H9 (cell line): ENCODE measurements at places on chromosomes 4 and X.

- DNase-seq = no peak
Measured at GRCh38 chr4:83214079-83214478, 70.5 kb downstream of the COQ2 start.

GRCh38 chr4:55312489-55313101 lies 33.4 kb upstream of the SRD5A3 start:
- DNase-seq = peak; percentile 54

DNA sequence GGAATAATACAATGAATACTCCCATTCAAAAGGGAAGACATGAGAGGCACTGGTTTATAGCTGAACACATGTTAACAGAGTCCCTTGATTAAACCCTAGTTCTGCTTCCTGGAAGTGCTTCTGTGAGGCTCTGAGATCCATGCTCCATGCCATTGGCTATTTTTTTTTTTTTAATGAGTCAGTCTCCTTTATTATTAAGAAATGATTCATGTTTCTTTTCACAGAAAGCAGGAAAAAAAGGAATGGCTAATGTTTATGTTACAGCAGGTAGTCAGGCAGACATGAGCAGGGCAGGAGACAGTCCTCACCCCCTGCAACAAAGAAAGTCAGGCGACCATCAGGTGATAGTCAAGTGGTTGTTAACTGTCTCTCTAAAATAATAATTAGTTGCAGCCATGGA lies 598.7 kb downstream of the EPHA5 start:
- DNase-seq = no peak

- no peak for DNase-seq
Measured at GRCh38 chrX:9899640-9900111, 67.5 kb upstream of the CLDN34 start.

DNA sequence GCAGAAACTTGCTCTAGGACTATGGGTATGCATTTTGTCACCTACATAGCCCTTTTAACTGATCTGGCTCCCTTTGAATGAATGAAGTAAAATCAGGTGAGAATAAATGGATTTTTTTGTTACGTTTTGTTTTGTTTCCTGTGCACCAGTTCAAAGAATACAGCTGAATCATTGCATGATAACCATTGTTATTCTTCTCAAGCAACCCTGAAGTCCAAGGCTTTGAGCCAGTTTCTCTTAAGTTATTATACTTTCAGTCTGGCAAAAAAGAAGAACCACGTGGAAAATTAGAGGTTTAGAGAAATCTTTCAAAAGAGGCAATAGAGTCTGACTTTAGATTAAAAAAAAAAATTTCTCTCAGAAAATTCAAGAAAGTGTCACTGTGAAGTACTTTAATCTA lies 398.6 kb upstream of the TECRL start:
- no peak for DNase-seq

GRCh38 chrX:113512700-113513395 lies 672.2 kb upstream of the AMOT start:
- DNase-seq = no peak

DNA sequence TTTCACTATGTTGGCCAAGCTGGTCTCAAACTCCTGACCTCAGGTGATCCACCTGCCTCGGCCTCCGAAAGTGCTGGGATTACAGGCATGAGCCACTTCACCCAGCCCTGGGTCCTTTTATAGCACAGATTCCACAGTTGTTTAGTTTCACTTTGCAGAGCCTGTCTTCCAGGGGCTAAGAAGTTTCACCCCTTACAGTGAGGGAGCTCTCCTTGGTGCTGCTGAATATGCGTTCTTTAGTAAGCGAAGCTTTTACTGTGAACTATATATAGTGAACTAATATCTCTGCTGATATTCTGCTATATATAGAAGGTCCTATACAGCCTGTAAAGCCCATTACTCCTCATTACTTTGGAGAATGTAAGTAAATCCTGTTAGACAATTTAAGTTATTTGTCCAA lies 4.2 kb downstream of the TCEAL6 start:
- no peak for DNase-seq

DNA sequence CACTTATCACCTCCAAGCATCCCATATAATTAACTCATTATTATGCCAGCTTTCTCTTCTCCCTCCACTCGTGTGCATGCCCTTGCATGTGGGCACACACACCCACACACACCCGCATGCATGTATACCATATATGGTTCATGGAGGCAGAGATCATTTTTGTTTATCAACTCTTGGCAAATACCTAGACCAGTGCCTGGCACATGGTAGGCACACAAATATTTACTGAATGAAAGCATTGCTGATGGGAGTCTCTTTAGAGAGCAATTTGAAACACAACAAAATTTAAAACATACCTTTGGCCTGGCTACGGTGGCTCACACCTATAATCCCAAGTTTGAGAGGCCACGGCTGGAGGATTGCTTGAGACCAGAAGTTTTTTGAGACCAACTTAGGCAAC lies 51.1 kb upstream of the SLC10A4 start:
- DNase-seq = no peak

DNA sequence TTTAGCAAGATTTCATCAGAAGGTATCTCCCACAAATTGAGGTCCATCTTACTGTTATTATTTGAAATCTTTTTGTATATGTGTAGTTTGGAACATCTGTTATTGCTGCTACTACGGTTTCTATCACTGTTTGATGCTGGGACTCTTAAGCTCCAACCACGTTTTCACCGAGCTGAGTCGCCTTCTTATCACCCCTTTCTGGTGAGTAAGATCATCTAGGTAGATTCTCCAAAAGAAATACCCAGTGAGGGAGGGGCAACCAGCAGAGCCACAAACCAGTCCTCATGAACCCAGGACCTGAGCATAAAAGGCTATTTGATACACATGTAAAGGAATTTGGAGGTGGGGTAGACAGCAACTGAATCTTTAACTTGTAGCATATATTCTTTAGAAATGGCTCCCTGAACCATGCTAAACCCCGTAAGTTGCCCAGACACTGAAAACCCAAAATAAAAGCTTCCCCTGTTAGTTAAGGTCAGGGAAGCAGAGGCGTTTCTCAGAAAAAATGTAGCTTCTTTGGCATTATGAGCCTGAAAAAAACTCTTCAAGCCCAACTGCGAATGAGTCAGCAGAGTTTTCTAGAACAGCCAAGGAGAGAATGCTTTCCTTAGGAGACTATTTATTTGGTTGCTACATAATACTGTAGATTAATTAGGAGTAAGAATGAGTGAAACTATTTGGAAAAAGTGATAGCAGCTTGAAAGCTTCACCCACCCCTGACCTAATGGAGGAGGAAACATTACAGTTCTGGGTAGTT lies 53.8 kb upstream of the ATXN3L start:
- no peak for DNase-seq

DNA sequence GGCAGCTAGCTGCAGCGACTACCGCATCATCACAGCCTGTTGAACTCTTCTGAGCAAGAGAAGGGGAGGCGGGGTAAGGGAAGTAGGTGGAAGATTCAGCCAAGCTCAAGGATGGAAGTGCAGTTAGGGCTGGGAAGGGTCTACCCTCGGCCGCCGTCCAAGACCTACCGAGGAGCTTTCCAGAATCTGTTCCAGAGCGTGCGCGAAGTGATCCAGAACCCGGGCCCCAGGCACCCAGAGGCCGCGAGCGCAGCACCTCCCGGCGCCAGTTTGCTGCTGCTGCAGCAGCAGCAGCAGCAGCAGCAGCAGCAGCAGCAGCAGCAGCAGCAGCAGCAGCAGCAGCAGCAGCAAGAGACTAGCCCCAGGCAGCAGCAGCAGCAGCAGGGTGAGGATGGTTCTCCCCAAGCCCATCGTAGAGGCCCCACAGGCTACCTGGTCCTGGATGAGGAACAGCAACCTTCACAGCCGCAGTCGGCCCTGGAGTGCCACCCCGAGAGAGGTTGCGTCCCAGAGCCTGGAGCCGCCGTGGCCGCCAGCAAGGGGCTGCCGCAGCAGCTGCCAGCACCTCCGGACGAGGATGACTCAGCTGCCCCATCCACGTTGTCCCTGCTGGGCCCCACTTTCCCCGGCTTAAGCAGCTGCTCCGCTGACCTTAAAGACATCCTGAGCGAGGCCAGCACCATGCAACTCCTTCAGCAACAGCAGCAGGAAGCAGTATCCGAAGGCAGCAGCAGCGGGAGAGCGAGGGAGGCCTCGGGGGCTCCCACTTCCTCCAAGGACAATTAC lies 1.4 kb downstream of the AR start:
- peak; percentile 33 for DNase-seq

DNA sequence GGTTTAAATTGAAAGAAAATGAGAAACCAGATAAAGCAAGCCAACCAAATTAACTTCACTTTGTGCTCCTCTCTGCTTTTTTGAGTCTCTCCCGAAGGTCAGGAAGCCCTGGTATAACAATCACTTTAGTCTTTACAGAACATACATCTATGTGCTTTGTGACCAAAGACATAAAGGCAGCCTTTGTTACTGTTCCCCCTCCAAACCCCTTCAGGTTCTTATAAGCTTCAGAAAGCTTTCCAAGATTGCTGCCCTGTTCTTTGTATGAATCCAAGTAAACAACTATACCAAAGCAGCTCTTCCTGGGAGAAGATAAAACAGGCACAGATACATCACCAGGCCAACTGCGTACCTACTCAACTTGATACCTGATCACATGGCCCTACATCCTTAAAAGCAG lies 28.7 kb downstream of the RLIM start:
- DNase-seq = no peak

DNA sequence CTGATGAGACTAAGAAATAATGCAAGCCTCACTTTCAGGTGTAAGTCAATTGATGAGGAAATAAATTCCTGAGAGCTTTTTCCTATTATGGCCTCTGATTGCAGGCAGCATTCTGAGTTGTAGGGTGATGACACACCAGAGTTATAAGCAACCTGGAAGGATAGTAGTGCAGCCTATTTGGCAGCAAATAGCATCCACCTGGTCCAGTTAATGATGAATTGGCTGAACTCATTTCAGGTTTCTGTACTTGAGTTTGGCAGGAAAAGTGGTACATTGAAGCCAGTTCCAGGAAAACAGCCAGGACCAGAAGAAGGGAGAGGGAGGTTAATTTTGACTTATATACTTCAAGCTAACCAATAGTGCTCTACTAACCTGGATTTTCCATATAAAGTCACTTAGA lies 316.8 kb downstream of the NAF1 start:
- no peak for DNase-seq

GRCh38 chrX:8988446-8988845 lies 45.5 kb downstream of the FAM9B start:
- DNase-seq = no peak

GRCh38 chr4:187555174-187555573 lies 440.4 kb upstream of the ZFP42 start:
- no peak for DNase-seq

- DNase-seq = no peak
Measured at GRCh38 chrX:14489437-14489836, 39.9 kb upstream of the GLRA2 start.
